AG08396 (cell line): ENCODE measurements at places on chromosomes 4 and X.

- no peak for DNase-seq
These were observed 176.5 kb downstream of the FBXW7 start for GRCh38 chr4:152359208-152360044.

GRCh38 chr4:19659101-19659500, 592.6 kb upstream of the SLIT2 start:
- no peak for DNase-seq

DNA sequence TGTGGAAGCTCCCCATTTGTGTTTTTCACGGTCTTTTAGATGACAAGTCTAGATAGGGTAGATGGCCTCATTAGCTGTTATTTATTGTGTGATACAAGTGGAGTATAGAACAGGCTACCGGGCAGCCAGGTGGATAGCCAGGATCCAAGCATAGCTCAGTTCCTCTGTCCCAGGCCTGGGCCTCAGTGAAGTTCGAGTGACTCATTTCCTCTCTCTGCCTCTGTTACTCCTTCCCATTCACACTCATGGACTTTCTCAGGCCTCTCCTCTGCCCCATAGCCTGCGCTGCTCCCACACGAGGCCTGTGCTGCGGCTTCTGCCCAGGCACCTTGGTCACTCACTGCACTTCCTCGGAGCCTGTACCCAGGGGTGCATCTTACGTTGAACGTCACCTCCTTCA, 54.5 kb downstream of the TENM3 start:
- no peak for DNase-seq

GRCh38 chr4:118770741-118771187, 65.2 kb downstream of the SEC24D start:
- no peak for DNase-seq

DNA sequence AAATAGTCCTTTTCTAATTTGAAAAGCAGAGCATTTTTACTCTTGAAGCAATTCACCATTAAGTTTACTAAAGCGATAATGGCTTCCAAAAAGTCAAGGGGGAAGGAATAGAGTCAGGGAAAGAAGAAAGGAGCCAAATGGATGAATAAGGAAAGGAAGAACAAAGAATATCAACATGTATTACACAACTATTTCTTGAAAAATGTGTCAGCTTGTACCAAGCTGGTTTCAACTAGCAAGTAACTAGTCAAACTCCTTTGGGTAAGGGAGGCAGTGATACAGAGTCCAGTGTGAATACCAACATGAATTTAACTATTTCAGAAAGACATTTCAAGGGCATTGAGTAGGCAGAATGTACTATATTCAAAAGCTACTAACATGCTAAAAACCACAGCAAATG, 112.1 kb downstream of the ARHGAP6 start:
- no peak for DNase-seq
